PC-9 (cell line): ENCODE measurements at places on chromosomes 13 and 19. TPM values are rescaled to one million over a fixed set of nuclear protein-coding genes. Genes with fewer than 3 reads are reported as not detected.

DNA sequence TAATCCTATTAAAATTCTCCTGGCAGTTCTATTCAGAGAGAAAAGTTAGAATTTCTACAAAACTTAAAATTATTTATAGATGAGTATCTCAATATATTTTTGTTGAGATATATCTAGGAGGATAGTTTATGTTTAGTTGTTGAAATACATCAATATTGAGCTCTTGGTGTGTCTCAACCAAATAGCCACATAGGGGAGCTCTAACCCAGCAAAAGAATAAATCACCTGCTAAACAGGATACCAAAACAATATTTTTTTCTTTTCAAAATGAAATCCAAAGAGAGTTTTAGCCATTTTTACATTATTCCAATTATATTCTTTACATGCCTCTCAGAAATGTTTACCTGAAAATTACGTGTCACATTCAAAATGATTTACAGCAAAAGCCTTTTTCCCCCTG is 954.7 kb downstream of the SLITRK6 start:
- H3K4me3 ChIP-seq = no peak overlapping the region
- H3K27ac ChIP-seq = no peak overlapping the region
- no peaks in the 10 kb centered on the region for H3K4me1 ChIP-seq
- no peak for DNase-seq
- no peaks in the 10 kb centered on the region for H3K27me3 ChIP-seq

GRCh38 chr13:90205911-90206310 is 1141.6 kb upstream of the MIR17HG start:
- no peaks in the 10 kb centered on the region for H3K36me3 ChIP-seq
- no peak overlapping the region for H3K27ac ChIP-seq
- H3K4me1 ChIP-seq = no peaks in the 10 kb centered on the region

DNA sequence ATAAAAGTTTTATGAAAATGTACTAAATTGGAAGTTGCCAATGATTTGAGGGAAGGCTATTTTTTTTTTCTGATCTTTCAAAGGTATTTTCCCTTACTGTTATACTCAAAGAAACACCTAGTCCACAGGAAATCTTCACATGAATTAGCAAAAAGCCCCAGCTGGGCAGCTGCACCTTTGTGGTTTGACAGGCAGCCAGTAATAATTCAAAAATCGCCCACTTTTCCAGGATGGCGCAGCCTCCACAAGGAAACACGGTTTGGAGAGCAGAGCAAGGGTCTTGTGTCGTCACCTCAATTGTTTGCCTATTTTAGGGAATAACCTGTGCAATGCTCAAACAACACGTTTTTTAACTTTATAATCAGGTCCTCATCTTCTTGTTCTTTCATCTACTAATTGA is 324.9 kb upstream of the GPC6 start:
- no peak overlapping the region for H3K27ac ChIP-seq
- no peaks in the 10 kb centered on the region for H3K36me3 ChIP-seq
- no peak overlapping the region for H3K4me3 ChIP-seq
- H3K4me1 ChIP-seq = no peaks in the 10 kb centered on the region
- no peak for DNase-seq

- DNase-seq = no peak
- H3K27me3 ChIP-seq = peaks cover 66% of the 10 kb centered on the region
- H3K27ac ChIP-seq = no peak overlapping the region
- no peaks in the 10 kb centered on the region for H3K4me1 ChIP-seq
- H3K4me3 ChIP-seq = no peak overlapping the region
Observed at GRCh38 chr13:111547726-111548273, 227.4 kb downstream of the TEX29 start.

DNA sequence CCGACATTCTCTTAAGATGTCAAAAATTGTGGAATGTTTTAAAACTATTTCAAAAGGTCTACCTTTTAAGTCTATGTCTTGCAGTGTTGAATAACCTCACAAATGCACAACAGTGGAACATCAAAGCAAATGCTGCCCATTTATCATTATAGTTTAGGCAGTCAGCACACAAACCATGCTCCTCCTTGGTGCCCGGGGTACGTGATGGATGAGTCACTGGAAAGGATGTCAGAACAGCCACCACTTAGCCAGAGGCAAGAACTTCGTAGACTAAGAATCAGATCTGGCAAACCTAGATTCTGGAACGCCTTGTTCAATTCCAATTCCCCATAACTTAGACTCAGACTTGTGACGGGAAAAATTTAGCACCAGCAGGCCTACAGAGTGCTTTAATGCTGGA is 343.6 kb downstream of the FGF9 start:
- DNase-seq = no peak
- H3K4me3 ChIP-seq = no peak overlapping the region
- no peaks in the 10 kb centered on the region for H3K36me3 ChIP-seq

DNA sequence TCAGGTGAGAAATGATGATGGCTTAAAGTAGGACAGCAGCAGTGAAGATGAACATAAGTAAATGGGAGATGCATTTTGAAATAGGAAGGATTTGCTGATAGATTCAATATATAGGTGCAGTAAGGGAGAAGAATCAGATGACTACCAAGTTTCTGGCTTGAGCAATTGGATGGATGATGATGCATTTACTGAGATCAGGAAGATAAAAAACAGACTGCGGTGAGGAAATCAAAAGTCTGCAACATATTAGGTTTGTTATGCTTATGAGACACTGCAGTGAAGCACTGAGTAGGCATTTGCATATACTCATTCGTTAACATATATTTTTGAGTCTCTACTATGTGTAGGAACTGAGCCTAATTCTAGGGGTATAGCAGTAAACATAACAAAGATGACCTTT is 184.2 kb downstream of the LACC1 start:
- DNase-seq = no peak
- H3K4me1 ChIP-seq = peaks cover 8% of the 10 kb centered on the region; the same call in 1 of the 2 replicates
- no peak overlapping the region for H3K4me3 ChIP-seq

- H3K4me3 ChIP-seq = no peak overlapping the region
- no peaks in the 10 kb centered on the region for H3K4me1 ChIP-seq
- H3K27me3 ChIP-seq = no peaks in the 10 kb centered on the region
- DNase-seq = peak; percentile 42
Observed at GRCh38 chr19:4267101-4267900, 11.8 kb upstream of the SHD start.

- no peaks in the 10 kb centered on the region for H3K36me3 ChIP-seq
- H3K27ac ChIP-seq = no peak overlapping the region
- no peak for DNase-seq
- no peaks in the 10 kb centered on the region; the same call in 1 of the 2 replicates for H3K4me1 ChIP-seq
Observed at GRCh38 chr13:64704121-64704649, 2526.0 kb downstream of the PCDH9 start.

DNA sequence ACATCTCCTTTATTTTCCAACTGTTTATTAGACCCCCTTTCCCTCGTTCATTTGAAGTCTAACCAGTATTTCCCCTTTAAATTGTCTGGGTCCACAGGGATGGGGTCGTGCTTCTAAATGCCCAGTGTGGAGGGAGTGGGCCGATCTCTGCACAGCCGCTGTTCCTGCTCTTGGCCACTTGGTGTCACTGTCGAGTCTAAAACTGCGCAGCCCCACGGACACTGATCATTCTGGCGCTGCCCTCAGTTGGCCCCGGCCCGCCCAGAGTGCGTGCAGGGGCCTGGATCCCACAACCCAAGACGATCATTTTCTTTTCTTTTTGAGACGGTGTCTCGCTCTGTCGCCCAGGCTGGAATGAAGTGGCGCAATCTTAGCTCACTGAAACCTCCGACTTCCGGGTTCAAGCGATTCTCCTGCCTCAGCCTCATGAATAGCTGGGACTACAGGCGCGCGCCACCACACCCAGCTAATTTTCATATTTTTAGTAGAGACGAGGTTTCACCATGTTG is 12.0 kb downstream of the WDR88 start:
- DNase-seq = no peak
- no peak overlapping the region for H3K27ac ChIP-seq
- no peaks in the 10 kb centered on the region for H3K27me3 ChIP-seq
- H3K4me1 ChIP-seq = no peaks in the 10 kb centered on the region
- no peaks in the 10 kb centered on the region for H3K36me3 ChIP-seq

DNA sequence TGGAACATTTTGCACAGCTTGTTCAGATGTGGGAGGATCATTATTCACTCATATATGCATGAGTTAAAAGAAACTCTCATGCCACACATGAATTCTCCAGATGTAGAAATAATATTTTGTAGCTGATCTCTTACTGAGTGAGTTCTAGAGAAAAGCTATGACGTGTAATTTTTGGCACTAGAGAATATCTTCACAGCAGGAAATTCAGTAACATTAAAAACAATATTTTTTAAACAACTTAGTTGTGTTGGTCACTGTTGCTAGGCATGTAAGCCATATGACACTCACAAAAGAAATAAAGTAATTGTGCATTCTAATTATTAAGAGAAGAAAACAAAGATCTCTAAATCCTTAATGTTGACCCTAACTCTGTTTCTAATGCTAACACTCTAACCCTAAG is 371.4 kb upstream of the SLC10A2 start:
- no peaks in the 10 kb centered on the region for H3K36me3 ChIP-seq
- no peak overlapping the region for H3K4me3 ChIP-seq
- H3K27me3 ChIP-seq = no peaks in the 10 kb centered on the region
- no peaks in the 10 kb centered on the region for H3K4me1 ChIP-seq

- no peak for DNase-seq
- H3K27me3 ChIP-seq = no peaks in the 10 kb centered on the region
- no peak overlapping the region for H3K4me3 ChIP-seq
- no peaks in the 10 kb centered on the region for H3K36me3 ChIP-seq
- H3K27ac ChIP-seq = no peak overlapping the region
- no peaks in the 10 kb centered on the region for H3K4me1 ChIP-seq
Observed at GRCh38 chr13:34419025-34419424, 523.0 kb upstream of the NBEA start.

- no peaks in the 10 kb centered on the region for H3K27me3 ChIP-seq
- H3K4me1 ChIP-seq = 0 out of 2 replicates have a peak, but pooled peaks cover 4% of the 10 kb centered on the region
- no peak overlapping the region for H3K27ac ChIP-seq
- no peaks in the 10 kb centered on the region for H3K36me3 ChIP-seq
- no peak overlapping the region for H3K4me3 ChIP-seq
Observed at GRCh38 chr13:87669379-87669978, 1.7 kb upstream of the SLITRK5 start.

DNA sequence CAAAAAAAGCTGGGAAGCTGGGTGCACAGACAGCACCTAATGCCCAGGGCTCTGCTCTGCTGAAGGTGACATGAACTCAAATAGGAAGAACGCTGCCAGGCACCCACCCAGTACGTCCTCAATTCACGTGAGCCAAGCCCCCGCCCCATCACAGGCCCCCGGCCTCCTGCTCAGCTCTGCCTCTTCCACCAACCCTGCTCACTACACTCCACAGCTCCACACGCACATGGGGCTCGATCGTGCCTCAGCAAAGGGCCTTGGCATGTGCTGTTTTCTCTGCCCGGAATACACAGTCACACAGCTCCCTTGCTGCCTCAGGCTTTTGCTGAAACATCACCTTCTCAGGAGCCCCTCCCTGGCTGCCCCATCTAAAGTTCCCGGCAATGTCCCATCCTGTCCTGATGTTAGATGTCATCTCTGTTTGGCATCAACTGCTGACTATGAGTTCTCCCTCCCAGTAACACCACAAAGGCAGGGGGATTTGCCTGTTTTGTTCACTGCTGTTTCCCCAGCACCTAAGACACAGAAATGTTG is 2.3 kb downstream of the ATP13A1 start:
- H3K27ac ChIP-seq = no peak overlapping the region
- H3K4me1 ChIP-seq = peaks cover 15% of the 10 kb centered on the region
- no peaks in the 10 kb centered on the region for H3K27me3 ChIP-seq
- H3K4me3 ChIP-seq = no peak overlapping the region
- peaks cover 23% of the 10 kb centered on the region; the same call in 1 of the 2 replicates for H3K36me3 ChIP-seq

The DHDH gene
- 2.0 and 2.4 TPM in 2 replicates for total RNA-seq

The IGFL3 gene
- total RNA-seq = 0.96 TPM in 1 of 2 replicates, not detected in the other

The PRSS57 gene
- not detected in 2 replicates for total RNA-seq

The NLRP4 gene
- 1.6 and 1.7 TPM in 2 replicates for total RNA-seq

The TLE6 gene
- total RNA-seq = 0.90 and 1.1 TPM in 2 replicates

The ZNF177 gene
- 0.38 and 0.55 TPM in 2 replicates for total RNA-seq

The ZNF208 gene
- not detected in 2 replicates for total RNA-seq

The ZNF534 gene
- not detected in 2 replicates for total RNA-seq
